ENCODE measurements at places on chromosomes 13 and 19.

- no peak for DNase-seq
Measured at GRCh38 chr19:10718205-10719196, 622 bp downstream of the DNM2 start.

DNA sequence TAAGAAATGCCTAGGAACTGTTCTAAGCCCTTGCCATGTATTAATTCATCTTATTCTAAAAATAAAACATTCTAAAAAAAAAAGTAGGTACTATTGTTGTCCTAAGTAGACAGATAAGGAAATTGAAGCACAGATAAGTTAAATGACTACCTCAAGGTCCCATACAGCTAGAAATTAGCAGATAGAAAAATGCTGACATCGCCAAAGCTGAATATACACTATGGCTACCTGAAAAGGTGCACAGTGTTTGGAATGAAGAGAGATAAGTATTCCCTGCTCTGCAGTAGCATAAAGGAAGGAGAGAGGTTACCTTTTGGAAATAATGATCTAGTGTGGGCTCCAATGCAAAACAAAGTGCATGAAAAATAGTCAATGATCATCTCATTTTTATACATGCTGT, 65.3 kb downstream of the DCT start:
- DNase-seq = no peak

DNA sequence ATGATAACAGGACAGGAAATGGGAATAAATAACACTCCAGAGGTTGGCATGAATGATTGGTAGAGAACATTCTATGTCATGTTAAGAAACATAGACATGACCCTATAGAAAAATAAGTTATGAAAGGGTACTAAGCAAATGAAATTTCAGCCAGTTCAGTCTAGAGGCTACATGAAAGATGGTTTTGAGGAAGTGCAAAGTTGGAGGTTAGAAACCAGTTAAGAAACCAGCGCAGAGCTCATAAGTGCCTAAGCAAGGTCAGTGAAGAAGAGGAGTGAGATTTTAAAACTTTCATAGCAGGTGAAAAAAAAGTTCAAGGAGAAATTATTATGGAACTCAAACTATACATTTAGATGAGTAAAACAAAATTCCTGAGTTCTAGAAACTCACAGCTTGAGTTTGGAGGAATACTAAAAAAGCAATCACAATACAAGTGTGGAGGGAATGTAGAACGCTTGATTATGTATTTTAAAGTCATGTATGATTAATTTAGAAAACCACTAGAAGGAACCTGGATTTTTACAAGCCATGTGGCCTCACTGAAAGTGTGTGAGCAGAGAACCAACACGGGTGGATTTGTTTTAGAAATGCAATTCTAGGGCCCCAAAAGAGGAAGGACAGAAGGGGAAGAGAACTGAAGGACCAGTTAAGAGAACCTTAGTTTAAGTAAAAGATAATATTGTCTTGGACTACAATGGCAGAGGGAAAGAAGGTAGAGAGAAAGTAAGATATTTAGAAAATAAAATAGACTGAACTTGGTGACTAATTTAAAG, 162.4 kb downstream of the PCDH20 start:
- no peak for DNase-seq

DNA sequence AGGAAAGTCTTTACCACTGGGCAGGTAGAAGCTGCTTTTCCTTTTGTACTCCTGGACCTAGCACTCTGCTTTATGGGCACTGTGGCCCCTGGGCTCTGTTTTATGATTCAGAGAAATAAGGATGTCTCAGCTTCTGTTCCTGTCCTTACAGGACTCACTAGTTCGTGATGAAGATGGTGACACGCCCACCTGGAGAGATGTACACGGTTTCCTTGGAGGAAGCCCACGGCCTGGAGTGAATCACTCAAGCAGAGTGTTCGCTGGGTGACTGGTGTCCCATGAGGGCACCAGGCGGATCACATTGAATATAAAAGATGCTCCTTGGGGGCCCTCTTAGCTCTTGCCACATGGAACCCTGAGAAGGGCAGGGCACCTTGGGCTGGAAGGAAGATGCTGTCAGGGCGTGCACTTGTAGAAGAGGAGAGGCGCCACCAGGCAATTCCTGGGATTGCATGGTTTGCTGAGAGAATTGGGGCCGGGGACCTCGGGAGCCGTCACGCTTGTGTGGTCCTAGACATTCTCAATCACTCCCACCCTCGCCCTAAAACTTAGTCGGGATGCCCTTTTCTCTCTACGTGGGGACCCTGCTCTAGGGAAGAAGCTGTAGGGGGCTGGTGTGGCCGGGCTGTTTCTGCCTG, 202.6 kb downstream of the TSHZ3 start:
- no peak for DNase-seq

DNA sequence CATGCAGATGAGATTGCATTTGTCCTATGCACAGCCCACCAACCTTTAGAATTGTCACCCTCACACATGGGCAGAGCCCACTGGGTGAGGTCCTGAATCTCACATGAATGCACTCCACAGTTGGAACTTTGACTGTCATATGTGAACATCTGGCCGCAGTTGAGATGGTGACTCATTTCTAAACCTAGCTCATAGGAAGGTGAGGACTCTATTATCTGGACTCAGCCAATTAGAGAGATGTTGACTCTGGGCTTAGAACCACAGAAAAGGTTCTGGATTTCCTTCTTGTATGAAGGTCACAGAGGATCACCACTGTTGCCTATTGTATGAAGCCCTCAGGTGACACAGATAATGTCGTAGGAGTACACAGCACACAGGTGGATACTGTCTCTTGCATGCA, 25.6 kb upstream of the ZNF681 start:
- no peak for DNase-seq

- DNase-seq = no peak
Measured at GRCh38 chr13:70959035-70959775, 851.0 kb upstream of the KLHL1 start.

GRCh38 chr13:44342741-44343140, 30.9 kb upstream of the SERP2 start:
- DNase-seq = no peak

DNA sequence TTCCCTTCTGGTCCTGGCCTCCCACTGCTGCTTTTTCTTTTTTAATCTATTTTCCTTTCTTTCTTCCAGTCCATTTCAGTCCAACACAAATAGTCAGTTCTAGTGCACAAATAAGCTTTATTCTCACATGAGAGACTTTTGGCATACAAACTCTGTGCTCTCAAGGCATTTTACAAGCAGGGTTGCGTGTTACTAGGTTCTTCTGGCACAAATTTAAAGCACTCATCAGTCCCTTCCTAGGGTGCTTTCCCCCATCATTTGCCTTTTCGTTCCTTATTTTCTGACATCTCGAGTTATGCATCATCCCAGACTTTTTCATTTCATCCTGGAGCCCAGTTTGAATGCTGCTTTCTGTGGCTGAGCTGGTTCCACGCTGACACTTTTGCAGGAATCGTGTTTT, 29.8 kb upstream of the IL17D start:
- no peak for DNase-seq

- DNase-seq = no peak
Measured at GRCh38 chr13:97212601-97213040, 9.5 kb upstream of the MBNL2 start.

GRCh38 chr13:101930331-101930730, 471.5 kb downstream of the FGF14 start:
- DNase-seq = no peak

GRCh38 chr13:78398743-78399410, 204.5 kb downstream of the POU4F1 start:
- no peak for DNase-seq

- DNase-seq = no peak
Measured at GRCh38 chr13:110590577-110590976, 24.8 kb upstream of the NAXD start.

DNA sequence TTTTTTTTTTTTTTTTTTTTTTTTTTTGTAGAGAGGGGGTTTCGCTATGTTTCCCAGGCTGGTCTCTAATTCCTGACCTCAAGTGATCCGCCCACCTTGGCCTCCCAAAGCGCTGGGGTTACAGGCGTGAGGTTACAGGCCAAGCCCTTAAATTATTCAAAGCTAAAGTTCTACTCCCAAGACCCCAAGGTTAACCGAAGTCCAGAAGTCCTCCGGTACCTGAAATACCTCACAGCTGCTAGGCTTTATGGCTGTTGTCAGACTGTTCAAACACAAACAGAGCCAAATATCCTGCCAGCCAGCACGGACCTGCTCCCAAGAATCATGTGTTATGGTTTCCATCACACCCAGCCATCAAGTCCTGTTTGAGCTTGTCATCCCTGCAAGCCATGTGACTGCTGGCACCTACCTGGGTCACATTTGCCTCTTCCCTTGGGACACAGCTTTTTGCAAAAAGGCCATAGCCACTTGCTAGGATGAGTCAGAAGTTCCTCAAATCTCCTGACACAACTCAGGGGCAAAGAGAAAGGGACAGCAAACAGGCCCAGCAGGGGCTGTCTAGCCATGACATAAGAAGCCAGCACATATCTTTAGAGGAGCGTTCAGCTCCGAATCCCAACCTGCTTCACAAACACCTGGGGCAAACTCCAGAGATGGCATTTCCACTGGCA, 129.9 kb downstream of the FOXO1 start:
- no peak for DNase-seq

GRCh38 chr19:47742634-47743033, 2.7 kb upstream of the NOP53 start:
- no peak for DNase-seq

DNA sequence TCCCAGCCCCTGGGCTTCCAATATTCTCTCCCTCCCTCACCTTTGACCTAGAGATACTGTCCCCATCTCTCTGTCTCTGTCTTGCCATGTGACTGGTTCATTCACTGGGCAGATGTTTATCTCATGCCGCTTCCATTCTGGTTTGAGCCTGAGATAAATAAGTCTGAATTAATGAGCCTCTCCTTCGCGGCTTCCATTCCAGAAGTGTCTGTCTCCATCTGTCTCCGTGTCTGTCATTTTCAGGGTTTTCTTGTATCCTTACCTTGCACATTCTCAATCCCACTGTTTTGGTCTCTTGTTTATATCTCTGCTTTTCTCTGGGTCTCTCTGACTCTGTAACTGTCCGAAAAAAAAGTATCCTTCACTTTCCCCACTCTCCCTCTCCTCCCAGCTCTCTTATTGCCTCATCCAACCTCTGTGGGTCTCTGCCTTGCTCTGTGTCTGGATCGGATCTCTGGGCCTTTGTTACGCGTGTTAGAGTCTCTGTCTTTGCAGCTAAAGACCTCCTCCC, 4.3 kb downstream of the SPHK2 start:
- DNase-seq = no peak

DNA sequence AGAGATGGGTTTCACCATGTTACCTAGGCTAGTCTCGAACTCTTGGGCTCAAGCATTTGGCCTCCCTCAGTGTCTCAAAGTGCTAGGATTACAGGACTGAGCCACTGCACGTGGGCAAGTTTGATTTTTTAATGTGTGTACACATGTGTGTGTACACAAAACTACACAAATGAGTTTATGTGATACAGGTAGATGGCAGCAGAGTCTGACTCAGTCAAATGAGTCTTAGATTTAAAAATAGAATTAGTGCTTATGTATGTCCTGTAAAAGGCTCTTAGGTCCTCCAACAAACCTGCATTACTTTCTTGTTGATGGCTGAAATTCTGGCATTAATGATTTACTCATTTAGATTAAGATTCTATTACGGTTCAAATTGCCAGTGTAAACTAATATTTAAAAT, 293.7 kb downstream of the PCDH17 start:
- DNase-seq = no peak

DNA sequence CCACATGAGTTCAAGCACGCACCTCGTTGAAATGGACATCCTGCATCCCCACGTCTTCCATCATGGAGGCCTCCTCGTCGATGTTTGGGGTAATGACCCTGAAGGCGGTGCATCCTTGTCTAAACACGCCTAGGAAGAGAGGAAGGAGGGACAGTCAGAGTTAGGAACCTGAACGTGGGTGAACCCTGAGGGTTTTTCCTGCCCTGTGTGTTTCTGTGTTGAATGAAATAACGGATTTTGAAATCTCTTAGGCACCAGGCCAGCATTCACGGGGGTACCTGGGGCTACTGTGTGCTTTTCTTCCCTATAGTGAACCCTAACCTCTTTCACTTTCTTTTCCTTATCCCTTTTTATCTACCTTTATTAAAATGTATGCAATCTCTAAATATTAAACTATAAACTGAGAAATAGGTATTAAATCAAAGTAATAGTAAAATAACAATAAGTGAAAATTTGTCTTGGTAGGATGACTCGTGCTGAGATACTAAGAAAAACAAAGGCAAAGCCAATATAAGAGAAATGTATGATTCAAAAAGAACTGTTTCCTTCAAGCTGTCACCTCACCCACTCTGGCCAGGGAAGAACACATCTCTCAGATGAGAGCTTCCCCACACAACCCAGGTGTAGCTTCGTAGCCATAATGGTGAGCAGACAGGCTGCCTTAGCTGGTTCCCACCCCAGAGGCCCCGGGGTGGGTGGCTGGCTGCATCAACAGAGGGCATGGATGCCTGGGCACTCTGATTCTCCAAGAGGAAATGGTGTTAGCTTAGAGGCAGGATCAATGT, 72.1 kb upstream of the SLC15A1 start:
- DNase-seq = no peak

GRCh38 chr19:32165141-32165540, 180.3 kb upstream of the ZNF507 start:
- DNase-seq = no peak

DNA sequence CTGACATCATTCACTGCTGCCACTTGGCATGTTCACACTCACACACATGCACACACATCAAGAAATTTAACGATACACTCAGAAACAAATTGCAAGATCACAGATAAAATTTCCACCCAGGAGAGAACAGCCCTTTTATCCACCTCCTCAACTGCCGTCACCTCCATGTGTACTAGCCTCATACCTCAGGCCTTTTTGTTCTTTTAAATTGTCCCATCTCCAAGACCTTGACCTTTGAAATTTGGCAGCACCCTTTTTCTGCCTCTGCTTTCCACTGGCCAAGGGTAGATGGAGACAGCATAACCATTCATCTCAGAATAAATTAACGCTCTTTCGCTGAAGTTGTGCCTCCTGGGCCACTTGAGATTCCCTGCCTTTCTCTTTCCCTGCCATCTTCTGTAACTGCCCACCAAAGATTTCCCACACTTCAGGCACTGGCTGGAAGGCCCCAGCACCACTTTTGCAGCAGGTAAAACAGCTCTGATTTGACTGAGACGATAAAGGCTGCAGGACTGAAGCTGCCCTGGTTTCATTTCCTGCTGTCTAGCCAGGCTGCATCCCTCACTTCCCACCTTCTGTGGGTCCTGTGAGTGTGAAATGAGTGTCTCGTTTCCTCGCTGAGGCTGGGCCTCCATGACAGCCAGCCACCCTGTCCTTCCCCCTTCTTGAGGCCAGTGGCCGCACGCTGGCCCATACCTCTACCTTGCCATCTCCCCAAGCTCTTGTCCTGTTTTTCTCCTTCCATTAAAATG, 39.3 kb downstream of the MBNL2 start:
- no peak for DNase-seq

All from skeletal muscle cell (primary cell).